ENCODE measurements at places on chromosomes 6 and 20.

DNA sequence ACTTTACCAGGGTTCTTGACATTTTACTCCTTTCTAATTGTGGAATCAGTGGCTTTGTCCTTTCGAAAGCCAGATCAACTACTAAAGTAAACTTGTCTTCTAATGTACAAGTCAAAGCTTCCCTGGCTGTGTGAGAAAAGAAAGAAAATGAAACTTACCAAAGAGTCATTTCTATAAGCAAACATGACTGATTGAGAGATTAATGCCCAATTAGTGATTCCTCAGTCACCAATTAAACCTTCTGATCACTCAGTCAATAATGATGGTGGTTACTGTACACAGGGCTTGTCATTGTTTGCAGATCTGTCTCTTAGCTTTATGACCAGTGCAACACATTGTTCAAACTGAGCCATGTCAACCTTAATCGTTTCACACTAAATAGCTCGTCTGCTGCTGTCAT is 1168.4 kb upstream of the CITED2 start:
- DNase-seq = peak; percentile 97

DNA sequence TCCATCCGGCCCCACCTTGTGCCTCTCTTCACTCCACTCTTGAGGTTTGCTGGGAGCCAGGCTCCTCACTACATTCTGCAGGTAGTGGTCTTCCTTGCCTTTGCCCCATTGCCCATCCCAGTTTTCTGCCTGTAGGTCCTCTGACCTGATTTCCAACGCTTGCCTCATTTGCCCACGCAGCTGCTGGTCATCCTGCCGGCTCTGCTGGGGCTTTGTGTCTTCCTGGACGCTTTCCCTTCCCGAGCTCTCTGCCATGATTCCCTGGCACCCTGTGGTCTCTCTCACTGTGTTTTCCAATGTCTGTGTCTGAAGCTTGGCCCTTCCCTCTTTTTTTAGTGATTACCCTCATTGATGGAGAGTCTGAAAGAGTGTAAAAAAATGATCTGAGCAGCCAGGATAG is 451.6 kb downstream of the UTRN start:
- DNase-seq = peak; percentile 25

GRCh38 chr6:33237741-33238140 is 29.4 kb downstream of the RING1 start:
- DNase-seq = no peak

DNA sequence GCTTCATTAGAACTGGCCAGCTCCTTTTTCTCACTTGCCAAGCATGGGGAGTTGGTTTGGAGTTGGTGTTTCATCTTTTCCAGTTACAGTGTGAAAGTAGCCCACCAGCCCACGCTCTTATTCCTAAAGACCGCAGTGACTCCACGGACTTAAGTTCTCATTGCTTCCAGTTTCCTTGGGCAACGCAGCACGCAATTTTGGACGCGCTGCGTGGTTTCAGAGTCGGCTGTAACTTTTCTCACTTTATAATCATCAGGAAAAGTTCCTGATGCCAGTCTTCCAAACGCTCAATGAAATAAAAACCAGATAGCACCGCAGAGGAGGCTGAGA is 381 bp upstream of the PEX7 start:
- DNase-seq = no peak

- no peak for DNase-seq
Measured at GRCh38 chr6:157213907-157214565, 109.3 kb downstream of the TMEM242 start.

- no peak for DNase-seq
Measured at GRCh38 chr6:52227495-52227894, 16.8 kb downstream of the IL17F start.

- no peak for DNase-seq
Measured at GRCh38 chr6:117329926-117330325, 64.6 kb downstream of the VGLL2 start.

- DNase-seq = peak; percentile 45
Measured at GRCh38 chr20:23128461-23129125, 42.5 kb upstream of the CD93 start.

DNA sequence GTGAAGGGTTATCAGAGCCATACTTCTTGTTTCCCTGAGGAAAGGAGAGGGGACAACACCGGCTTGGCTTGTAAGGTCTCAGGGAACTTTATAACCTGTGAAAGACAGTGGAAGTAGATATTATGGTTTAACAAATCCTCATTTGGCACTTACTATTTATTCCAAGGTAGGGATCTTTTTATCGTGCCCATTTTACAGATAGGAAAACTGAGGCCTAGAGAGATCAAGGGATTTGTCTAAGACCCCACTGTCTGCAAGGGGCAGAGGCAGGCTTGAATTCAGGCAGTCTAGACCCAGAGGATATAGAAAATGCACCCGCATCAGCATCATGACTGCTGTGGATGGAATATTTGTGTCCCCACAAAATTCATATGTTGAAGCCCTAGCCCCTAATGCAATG is 118.4 kb upstream of the CST7 start:
- no peak for DNase-seq

GRCh38 chr6:52022675-52023074 is 64.7 kb downstream of the PKHD1 start:
- DNase-seq = no peak

Measured in DMS153 (cell line).